ENCODE measurements at places on chromosomes 6 and 20.

GRCh38 chr6:80227545-80228105 is 121.2 kb downstream of the BCKDHB start:
- DNase-seq: no peak

- no peak for DNase-seq
Observed at GRCh38 chr20:24950836-24951525, 1.9 kb downstream of the CST7 start.

GRCh38 chr20:38131588-38132121 is 33.4 kb downstream of the TGM2 start:
- DNase-seq: no peak

- no peak for DNase-seq
Observed at GRCh38 chr6:168715643-168716481, 274.9 kb downstream of the SMOC2 start.

DNA sequence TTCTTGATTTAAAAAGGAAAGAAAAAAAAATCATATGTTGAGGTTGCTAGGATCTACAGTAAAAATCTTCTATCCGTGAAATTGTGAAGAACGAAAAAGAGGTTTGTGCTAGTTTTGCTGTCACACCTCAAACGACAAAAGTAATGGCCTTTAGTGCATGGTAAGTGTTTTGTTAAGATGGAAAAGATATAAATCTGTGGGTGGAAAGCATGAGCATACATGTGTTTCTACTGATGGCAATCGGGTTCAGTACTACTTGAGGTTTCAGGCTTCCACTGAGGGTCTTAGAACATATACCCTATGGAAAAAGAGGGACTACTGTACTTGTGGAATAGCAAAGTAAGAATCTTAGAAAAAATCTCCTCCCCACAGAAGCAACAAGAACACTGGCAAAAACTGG is 58.0 kb downstream of the AHI1 start:
- no peak for DNase-seq

DNA sequence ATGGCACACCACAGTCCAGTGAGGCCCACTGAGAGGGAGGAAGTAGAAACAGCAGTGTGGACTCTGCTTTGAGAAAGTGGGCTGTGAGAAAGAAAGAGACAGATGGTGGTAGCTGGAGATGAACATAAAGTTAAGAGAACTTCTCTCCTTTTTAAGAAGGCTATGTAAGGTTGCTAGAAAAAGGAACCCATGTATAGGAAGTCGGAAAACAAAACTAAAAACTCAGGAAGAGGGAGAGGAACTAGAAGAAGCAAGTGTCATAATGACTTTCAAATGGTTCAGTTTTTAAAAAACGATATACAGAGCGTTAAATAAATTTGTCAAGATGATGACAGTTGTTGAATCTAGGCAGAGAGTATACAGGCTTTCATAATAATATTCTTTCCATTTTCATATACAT is 25.4 kb upstream of the GMNN start:
- no peak for DNase-seq

- no peak for DNase-seq
Observed at GRCh38 chr6:112636650-112637262, 289.6 kb downstream of the RFPL4B start.

DNA sequence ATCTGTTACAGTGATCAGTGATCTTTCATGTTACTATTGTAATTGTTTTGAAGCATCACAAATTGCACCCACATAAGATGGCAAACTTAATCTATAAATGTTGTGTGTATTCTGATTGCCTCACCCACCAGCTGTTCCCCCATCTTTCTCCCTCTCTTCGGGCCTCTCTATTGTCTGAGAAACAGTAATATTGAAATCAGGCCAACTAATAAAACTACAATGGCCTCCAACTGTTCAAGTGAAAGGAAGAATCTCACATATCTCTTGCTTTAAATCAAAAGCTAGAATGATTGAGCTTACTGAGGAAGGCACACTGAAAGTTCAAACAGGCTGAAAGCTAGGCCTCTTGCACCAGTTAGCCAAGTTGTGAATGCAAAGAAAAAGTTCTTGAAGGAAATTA is 141.2 kb downstream of the CDK19 start:
- DNase-seq: no peak

DNA sequence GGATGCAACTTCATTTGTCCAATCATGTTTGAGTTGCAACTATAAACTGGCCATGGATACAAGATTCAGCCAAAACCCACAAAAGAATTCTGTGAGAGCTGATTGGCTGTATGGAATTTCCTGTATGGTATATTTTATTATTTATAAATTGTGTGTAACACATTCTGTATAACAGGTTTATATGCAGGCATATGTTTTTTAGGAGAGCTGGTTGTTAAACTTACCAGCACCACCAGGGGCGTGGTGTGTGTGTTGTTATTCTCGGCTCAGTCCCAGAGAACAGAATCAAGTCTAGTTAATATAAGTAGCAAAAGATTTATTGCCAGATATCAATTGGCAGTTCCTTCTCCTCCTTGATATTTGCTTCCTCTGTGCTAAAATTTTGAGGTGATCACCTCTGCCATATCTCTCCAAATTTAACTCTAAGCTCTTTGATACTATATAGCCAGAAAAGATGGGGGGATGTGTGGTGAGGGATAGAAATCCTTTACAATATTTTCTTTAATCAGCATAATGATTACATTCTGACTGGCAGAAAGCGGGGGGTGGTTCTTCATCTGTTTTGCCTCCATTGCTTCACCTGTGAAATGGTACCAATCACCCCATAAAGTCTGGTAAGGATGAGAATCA is 22.9 kb downstream of the CNBD2 start:
- DNase-seq: no peak

GRCh38 chr20:24983896-24984295 is 8.7 kb downstream of the APMAP start:
- no peak for DNase-seq

DNA sequence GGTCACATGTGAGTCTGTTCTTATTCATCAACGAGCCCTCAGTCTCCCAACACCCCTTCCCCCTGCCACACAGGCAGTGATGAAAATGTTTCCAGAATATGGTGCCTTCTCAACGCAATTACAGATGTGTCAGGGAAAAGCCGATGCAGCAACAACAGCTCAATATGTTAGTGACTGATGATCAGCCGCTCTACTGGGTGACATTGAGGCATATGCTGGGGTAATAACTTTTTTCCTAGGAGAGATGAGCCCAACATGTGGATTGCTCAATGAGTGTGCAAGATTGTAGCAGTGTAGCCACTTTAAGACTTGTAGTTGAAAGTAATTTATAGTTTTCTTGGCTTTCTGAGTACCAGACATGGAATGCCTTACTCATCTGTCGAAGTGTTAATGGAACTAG is 49.4 kb downstream of the DTD1 start:
- DNase-seq: no peak
